KG1 (cell line): ENCODE measurements at places on chromosomes 16 and 17.

DNA sequence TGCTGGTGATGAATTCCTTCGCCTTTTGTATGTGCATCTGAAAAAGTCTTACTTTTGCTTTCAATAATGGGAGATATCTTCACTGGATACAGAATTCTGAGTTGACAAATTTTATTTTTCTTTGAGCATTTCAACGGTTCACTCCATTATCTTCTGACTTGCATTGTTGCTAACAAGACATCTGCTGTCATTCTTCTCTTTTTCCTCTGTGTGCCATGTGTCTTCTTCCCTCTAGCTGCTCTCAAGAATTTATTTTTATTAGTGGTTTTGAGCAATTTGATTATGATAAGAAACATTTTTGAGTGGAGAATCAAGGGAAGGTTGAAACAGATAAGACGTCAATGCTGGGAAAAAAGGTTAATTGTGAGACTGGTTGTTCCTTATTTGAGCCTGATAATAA is 471.8 kb downstream of the CDH13 start:
- no peak for DNase-seq

GRCh38 chr16:85610059-85610445 is 3.1 kb upstream of the GSE1 start:
- no peak for DNase-seq

DNA sequence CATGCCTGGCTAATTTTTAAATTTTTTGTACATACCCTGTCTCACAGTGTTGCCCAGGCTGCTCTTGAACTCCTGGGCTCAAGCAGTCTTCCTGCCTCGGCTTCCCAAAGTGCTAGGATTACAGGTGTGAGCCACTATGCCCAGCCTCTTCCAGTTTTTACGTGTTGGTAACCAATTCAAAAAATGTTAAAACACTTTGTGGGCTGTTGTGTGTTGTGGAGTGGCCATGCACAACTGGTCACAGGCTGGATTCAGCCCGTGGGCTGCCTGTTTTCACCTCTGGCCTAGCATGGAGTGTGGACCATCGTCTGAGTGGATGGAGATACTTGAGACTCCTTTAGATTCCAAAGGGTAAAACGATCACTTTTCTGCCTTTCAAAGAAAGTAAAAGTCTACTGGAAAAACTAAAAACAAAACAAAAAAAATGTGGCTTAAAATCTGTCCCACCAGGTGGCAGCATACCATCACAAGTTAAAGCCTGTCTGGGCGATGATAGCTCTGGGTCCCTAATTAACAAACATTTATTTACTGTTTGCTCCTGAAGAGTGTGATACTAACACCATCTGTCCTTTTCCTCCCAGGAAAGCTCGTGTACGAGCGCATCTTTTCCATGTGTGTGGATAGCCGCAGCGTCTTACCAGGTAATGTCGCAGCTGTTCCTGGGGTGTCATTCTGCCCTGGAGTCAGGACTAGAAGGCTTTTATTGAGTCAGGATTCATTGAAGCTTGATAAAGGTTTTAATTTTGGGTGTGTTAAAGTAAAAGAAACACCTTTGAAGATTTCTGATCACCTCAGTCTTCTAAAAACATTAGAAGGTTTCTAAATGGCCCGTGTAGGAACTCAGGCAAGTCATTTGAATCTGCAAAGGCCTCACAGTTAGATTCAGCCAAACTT is 45.8 kb downstream of the VPS35L start:
- peak; percentile 7 for DNase-seq

DNA sequence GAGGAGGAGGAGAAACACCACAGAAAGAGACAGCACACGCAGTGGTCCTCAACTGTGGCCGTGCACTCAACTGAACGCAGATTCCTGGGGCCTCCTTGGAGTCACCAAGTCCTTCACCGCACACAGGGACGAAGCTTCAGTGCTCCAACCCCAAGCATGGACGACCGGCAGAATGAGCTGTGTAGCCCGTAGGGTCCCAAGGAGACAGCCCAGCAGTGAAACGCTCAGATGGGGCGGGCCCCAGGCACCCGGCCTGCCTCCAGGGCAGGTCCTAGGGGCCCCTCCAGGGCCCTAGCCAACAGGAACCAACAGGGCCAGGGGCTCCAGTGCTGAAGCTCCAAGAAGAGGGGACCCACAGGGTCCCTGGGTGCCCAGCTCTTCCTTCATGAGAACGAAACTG is 13.2 kb downstream of the RAB40B start:
- DNase-seq, result no peak

DNA sequence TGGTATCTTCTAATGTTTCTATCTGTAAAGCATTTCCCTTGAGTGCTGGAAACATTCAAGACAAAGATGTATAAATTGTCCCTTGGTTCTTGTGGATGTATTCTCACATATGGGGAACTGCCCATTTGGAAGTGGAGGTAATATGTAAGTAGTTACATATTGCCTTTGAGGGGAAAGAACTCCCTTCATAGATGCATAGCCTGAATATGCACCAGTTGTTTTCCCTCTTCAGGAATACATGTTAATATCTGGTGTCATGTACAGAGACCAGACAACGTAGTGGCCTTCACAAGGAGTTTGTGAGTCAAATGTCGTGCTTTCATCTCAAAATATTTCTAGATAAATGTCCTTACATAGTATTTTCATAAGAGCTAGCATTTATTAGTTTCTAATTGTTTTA is 213.5 kb downstream of the BCAS3 start:
- DNase-seq, result no peak

GRCh38 chr16:89707695-89708094 is 6.2 kb upstream of the SPATA2L start:
- no peak for DNase-seq

DNA sequence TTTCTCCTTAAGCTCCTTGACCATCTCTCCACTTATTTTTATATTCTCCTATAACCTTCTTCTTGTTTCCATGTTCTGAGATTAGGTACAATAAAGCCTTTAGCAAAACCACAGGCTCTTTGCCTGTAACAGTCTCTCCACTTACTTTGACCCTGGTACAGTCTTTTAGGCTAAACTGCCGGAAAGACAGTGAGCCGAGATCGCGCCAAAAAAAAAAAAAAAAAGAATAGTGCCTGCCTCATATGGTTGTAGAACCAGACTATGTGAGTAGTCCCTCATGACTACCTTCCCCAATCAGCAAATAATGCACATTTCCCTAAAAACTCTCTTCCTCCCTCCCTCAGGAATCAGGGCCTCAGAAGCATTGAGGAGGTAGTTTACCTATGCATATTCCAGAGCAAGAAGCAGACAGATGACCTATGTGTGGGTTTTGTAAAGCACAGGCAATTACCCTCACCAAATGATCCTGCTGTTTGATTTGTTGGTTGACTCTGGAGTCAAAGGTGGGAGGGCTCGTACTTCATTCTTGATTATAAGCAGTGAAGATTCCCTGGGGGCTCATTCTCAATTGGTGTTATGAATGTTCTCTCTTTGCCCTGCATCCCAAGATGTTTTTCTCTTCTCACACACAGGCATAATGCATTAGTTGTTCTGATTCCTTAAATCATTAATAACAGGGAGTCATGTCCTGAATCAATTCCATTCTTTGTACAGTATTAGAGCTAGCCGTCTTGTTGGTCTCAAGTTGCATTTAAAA is 8.9 kb upstream of the NME1 start:
- no peak for DNase-seq

- DNase-seq, result no peak
Observed at GRCh38 chr16:89764711-89765201, 43.4 kb downstream of the ZNF276 start.

DNA sequence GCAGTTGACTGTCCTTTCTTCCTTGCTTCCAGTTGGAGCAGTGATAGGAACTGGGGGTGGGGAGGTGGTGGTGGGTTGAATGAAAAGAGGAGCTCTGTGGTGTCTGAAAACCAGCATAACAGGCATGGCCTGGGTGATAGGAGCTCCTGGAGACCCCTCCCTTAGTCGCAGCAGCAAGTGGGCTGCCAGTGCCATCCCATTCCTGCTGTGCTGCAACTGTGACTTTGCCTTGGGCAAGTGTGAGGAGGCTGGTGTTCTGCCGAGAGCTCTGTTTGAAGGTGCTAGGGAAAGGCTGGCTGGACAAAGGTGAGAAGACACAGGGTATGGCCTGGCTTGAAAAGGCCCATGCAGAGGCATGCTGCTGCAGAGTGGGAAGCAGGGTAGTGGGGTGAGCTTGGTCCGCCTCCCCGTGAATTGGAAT is 2.7 kb upstream of the CDK5R1 start:
- no peak for DNase-seq

GRCh38 chr17:9959377-9959981 is 54.4 kb upstream of the RCVRN start:
- no peak for DNase-seq

GRCh38 chr17:43548689-43549379 is 2.7 kb upstream of the ETV4 start:
- no peak for DNase-seq

- DNase-seq, result peak; percentile 14
Observed at GRCh38 chr16:68499006-68499405, 40.1 kb upstream of the ZFP90 start.

DNA sequence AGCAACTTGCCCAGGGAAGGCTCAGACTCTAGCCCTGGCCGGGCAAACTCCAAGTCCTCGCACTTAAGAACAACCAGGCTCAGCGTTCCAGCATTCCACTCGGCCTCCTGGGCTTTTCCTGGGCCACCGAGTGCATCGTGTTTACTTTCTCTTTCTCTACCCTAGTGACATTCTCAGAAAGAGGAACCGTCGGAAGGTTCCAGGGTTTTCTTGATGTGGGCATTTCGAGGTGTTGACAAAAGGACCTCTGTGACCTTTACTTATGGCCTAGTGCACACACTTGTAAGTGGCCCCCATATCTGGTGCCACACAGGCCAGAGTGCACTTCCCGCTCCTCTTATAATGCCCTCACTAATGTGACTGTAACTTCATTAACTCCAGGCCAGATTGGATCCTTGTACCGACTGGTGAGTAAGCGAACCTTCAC is 3.1 kb upstream of the BANP start:
- DNase-seq, result peak; percentile 21

GRCh38 chr16:59522826-59523225 is 788.7 kb upstream of the GOT2 start:
- DNase-seq, result no peak

DNA sequence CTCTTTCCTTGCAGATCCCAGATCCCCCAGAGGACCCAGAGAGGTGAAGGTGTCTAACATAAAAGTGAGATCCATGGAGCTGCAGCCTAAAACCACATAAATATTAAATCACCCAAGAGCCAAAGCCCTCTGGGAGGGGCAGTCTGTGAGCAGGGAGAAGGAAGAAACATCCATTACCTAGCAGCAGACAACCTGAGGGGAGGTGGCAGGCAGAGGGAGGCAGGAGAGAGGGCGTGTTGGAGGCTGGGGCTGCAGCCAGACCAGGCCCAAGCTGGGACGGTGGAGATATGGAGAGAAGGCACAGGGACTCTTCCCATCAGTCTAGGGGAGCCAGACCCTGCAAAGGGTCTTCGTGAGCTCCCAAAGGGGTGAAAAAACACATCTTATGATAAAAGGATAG is 101.1 kb downstream of the SHISA6 start:
- DNase-seq, result no peak

DNA sequence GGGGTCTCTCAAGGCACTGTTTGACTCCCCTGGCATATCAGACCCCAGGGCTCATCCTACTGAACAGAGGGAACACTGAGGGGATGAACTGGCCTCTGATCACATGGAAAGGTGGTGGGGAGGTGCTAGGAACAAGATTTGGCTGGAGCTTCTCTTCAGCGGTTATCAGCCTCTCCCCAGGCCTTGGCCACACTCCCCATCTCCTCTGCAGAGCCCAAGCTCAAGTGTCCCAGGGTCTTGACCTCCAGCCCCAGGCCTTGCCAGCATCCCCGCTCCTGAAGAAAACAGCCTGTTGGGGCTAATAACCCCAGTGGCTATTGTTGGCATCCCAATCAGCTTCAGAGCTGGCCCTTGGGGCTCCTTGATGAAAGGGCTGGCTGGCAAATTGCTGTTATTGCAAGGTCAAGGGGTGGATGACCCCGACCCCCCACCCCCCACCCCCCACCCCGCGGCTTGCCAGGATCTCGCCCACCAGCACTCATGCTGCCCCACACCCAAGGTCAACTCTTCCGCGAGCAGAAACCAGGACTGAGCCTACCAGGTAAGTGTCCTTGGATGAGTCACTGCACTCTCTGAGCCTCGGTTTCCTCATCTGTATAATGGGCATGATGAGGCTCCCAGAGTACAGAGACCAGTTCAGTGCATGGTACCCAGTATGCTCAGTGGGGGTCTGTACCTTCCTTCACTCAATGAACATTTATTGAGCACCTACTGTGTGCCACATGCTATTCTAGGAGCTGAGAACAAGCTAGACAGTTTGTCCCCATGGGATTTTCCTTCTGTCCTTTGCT is 18.8 kb upstream of the FAM83G start:
- no peak for DNase-seq

DNA sequence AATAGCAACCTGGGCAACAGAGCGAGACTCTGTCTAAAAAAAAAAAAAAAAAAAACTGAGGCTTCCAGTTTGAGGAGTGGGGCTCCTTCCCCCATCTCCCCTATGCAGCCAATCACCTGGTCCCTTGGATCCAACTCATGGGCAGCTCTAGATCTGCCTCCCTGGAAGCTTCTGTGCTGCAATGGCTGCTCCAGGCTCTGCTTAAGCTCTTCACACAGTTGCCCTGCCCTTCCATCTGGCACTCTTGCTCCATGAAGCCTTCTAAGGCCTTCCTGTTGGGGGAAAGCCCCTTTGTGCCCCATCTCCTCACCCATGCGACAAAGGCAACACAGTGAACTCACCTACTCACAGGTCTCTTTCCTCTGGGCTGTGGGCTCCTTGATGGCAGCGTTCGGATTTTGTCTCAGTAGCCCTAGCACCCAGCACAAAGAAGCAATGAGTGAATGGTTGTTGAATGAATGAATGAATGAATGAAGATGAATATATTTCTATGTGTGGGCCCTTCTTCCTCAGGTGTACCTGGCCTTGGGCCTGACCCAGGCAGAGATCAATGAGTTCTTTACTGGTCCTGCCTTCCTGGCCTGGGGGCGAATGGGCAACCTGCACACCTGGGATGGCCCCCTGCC is 1.9 kb downstream of the NAGLU start:
- DNase-seq, result no peak

GRCh38 chr17:41322094-41322902 is 6.8 kb upstream of the KRTAP17-1 start:
- DNase-seq, result peak; percentile 5

- DNase-seq, result no peak
Observed at GRCh38 chr17:561116-561515, 153.5 kb downstream of the VPS53 start.

DNA sequence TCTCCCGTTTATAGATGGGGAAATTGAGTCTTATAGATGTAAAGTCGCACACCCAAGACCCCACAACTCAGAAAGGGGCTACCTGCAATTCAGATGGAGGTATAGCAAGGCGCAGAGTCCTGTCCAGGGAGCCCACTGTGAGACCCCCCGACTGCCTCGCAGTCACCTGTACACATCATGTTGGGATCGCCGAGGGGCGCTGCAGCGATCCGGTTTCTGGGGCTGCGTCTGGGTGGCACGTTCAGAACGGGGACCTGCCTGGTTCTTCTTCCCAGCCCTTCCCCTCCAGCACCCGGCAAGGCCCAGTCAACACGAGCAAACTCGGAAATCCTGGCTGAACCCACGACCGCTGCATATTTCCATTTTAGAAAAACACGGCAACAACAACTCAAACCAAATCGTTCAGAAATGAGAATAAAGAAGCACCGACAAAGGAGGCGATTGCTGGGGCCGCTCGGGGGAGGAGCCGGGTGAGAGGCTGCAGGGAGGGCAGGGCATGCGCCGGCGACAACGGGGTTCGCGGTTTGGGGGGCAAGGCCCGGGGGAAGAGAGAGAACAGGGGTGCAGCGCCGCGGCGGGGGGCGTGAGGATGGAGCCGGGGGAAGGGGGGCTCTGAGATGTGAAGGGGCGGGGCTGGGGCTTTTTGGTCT is 643 bp downstream of the HSDL1 start:
- DNase-seq, result peak; percentile 14

- DNase-seq, result no peak
Observed at GRCh38 chr16:19745286-19746010, 27.4 kb downstream of the IQCK start.

- DNase-seq, result no peak
Observed at GRCh38 chr17:78739331-78739931, 42.6 kb downstream of the CYTH1 start.
